ENCODE measurements at places on chromosomes 1 and 21.

DNA sequence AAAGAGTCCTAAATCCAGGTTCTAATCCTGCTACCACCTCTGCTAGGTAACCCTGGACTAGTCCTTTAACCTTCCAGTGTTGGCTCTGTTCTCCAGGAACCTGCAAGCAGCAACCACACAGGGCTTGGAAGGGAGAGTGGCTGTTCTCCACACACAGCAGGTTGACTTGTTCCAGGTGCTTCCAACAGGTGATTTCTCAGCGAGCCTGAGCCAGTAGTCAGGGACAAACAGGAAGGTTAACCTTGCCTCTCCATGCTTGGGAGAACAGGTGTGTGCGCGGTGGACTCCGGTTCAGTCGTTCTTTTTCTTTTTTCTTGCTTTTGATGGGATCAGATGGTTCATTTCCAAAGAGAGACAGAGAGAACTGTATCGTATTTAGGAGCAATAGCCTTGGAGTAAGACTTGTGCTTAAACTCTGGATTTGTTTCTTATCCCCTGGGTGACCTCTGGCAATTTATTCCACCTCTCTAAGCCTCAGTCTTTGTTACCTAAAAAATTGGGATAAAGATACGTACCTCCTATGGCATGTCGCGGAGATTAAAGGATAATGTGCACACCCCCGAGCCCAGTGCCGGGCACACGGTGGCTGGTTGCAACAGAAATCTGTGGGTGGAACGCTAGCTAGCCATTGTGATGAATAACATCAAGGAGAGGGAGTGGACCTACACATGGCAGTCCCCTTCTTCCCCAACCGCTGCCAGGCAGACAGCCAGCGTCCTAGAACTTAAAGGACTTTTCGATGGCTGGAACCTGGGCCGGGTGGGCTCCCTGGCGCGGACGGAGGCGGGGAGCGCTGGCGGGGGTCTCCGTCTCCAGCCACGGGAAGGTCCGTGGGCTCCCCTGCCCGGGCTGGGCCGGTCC, 583 bp upstream of the CACHD1 start:
- DNase-seq, result no peak

DNA sequence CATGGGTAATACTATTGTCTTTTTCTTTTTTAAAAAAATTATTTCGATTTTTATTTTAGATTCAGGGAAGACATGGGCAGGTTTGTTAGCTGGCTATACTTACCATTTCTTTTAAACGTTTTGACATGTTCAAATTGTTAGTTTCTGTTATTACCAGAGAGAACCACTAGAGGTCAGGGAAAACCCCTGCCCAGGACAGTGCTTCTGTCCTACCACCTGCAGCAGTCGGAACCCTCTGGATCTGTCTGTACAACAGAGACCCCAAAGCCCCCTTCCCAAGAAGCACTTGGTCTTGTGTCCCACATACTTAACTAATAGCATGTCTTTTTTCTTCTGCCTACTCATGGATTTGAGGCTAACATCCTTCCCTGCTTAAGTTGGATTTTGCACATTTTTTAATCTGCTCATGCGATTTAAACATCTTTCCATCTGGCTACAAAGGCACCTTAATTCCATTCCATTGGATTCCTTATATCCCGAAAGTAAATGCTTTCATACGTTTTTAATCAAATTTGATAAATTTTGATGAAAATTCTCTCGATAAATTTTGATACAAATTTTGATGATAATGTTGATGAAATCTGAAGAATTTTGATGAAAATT, 10.0 kb upstream of the C1orf115 start:
- peak; percentile 7 for DNase-seq

GRCh38 chr1:9900142-9901043, 9.7 kb downstream of the CTNNBIP1 start:
- DNase-seq, result peak; percentile 74

- no peak for DNase-seq
Measured at GRCh38 chr21:34984356-34985058, 64.6 kb downstream of the RUNX1 start.

GRCh38 chr1:12007204-12007603, 12.1 kb upstream of the MIIP start:
- DNase-seq, result no peak

DNA sequence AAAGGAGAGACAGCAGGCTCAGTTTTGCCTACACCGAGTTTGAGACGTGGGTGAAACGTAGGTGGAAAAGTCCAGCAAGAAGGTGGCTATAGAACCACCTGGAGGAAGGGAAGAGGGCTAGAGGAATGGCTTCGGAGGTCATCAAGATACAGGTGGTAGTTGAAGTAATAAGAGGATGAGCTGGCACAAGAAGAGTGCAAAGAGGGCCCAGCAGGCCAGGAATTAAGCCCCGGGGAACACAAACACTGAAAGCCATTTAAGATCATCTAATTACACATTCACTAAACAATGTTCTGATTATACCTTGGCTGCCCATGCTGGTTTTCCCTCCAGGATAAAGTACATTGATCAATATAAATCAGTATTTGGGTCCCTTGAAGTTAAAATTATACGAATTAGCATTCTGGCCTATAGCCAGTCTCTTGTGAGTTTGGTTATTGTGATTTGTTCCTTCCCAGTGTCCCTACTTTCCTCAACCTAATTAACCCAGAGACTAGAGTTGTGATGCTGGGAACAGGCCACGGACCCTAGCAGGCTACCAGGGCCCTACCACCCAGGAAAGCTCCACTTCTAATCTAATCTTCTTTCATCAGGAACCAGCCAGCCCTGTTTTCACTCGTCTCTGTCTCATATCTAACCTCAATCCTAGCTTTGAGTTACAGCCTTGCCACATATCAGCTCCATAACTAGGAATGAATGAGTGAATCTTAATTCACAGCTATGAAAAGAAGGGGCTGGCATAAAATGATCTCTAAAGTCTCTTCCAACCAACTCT, 26.4 kb upstream of the PPP1R15B start:
- DNase-seq, result no peak

- DNase-seq, result no peak
Measured at GRCh38 chr21:43708745-43709381, 10.1 kb upstream of the PDXK start.

DNA sequence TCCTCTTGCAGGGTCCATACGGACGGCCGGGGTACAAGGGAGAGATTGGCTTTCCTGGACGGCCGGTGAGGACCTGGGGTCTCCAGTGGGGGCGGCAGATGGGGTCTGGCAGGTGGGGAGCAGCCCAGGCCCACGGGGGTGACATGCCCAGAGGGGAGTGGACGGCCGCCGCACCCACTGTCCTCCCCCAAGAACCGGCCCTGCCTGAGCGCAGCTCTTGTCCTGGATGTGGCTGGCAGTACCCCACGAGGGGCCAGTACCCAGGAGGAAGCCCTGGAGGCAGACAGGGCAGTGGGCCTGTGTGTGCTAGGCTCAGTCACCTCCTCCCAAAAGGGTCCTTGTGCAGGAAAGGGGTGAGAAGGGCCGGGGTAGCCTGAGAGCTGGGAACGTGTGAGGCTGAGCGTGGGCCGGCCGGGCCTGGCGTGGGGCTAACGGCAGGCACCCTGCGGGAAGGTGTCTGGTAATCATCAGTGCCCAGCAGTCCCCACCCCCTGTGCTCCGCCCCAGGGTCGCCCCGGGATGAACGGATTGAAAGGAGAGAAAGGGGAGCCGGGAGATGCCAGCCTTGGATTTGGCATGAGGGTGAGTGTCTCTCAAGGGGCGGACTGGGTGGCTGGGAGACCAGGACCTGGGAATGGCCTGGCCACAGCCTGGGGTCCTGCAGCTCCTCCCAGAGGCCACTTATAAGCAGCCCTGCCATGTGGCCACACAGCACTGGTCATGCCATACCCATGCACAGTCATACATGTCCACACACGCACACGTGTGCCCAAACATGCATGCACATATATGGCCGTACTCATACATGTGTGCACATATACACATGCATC, 47.2 kb downstream of the SLC19A1 start:
- no peak for DNase-seq

DNA sequence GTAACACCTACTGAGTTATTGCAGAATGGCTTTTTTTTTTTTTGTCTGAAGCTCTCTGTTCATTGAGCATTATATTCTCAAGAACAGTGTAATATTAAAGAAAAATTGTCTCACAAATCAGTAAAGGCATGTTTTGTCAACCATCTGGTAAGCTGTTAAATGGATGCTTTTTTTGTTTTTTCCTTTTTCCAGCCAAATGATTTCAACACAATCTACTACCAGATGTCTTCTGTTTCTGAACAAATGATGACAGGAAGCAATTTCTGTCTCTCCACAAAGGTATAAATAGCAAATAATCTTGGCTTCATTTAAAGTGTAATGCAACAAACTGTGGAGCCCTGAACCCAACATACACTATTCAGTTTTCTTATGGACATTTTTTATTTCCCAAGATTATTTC, 78.6 kb upstream of the RGS2 start:
- DNase-seq, result no peak

DNA sequence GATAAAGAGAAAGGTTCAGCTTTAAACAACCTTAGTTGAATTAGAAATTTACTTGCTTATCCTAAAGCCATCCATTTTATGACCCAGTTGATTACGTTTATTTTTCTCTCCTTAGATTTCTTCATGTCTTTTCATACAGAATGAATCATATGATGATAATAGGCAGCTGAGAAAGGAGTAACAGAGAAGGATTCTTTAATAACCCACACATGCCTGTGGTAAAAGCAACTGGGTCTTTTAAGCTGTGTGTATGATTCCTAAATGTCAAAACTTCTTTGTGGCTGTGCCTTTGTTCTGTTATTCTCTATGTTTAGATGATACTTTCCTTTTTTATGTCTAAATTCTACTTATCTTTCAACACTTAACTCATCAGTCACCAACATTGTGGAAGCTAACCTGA, 626.5 kb downstream of the NCAM2 start:
- DNase-seq, result no peak

DNA sequence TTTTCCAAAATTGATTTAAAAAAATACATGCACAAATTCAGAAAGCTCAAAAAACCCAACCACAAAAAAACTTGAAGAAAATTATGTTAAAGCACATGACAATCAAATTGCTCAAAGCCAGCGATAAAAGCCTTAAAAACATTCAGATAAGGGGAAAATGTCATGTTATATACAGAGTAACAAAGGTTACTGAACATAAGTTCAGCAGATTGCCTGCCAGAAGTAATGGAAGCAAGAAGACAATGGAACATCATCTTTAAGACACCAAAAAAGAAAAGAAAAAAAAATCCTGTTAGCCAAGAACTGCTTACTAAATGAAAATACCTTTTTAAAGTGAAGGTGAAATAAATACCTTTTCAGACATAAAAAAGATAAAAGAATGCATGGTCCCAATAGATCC, 147.2 kb upstream of the SGIP1 start:
- DNase-seq, result no peak

- no peak for DNase-seq
Measured at GRCh38 chr1:55081188-55081904, 42.0 kb downstream of the PCSK9 start.

All from GDM1 (cell line).